ENCODE measurements at places on chromosomes 3 and 15.

- DNase-seq, result no peak
These were observed 79.3 kb upstream of the SNRPA1 start for GRCh38 chr15:101374326-101374725.

DNA sequence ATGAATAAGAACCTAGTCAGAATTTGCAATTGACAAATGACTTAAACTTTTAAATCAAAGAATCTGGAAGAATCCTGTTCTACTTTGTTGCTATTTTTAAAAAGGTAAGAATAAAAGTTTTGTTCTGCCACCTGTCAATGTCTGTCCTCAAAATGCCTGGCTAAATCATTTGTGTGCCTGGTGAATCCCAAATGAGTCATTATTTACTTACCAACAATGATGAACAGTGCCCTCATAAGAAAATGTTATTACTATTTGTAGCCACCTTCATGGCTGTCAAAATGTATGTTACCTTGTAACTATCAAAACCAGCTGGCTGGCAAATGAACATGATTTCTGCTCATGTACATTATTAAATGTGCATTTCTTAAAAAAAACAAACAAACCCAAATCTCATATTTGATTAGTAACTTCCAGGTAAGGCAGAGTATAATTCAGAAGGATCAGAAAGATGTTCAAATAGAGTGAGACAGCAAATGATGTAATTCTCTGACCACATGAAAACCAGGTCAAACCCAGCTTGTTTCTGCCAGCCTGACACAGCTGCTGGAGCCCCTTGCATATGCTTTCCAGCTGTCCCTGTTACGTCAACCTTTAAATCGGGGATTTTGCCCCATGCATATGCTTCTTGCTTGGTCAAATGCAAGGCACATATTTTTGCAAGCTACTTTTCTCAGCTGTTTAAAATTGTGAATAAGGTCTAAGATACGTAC lies 137.9 kb downstream of the SSR3 start:
- no peak for DNase-seq

DNA sequence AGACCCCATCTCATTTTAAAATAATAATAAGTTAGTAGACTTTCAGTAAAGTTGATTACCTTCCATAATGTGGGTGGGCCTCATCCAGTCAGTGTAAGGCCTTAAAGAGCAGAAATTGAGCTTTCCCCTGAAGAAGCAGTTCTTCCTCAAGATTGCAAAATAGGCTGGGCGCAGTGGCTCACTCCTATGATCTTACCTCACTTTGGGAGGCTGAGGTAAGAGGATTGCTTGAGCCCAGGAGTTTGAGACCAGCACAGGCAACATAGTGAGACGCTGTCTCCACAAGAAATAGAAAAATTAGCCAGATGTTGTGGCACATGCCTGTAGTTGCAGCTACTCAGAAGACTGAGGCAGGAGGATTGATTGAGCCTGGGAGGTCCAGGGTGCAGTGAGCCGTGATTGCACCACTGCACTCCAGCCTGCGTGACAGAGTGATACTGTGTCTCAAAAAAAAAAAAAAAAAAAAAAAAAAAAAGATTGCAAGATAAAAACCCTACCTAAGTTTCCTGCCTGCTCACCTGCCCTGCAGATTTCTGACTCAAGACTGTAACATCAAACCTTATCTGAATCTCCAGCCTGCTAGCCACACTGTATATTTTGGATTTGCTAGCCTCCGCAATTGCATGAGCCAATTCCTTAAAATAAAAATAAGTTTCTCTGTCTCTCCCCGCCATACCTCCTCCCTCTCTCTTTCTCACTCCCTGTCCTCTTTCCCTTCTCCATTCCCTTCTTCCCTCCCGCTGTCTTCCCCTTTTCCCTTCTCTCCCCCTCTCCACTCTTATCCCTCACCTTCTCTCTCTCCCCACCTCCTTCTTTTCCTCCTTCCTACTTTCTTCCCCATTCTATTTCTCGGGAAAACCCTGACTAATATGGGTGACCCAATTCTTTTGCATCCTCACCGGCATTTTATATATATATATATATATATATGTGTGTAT lies 16.9 kb downstream of the KLHL18 start:
- no peak for DNase-seq

DNA sequence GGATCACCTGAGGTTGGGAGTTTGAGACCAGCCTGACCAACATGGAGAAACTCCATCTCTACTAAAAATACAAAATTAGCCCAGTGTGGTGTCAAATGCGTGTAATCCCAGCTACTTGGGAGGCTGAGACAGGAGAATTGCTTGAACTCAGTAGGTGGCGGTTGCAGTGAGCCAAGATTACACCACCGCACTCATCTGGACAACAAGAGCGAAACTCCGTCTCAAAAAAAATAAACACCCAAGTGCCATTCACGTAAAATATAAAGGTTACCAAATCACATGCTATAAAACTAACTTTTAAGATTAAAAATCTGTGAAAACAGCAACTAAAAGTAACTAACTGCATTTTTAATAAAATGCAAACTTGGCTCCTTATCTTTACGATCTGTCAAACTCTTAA lies 8.9 kb downstream of the TRIM59 start:
- DNase-seq, result no peak

DNA sequence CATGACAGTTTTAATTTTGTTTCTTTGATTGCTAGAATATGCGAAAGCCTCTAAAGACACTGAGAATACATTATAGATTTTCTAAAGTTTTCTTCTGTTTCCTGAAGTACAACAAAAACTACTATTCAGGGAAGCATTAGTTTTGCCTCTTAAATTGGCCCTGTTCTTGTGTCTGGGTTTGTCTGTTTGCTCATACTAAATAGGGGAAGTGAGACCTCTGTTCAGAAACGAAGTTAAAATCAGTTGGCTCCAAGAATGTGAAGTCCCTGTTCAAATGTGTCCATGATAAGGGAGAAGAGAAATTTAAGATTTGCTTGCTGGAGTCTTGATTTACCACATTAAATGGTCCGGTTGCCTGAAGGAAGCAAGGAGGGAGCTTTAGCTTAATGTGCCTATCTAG lies 327.3 kb upstream of the GBE1 start:
- no peak for DNase-seq

DNA sequence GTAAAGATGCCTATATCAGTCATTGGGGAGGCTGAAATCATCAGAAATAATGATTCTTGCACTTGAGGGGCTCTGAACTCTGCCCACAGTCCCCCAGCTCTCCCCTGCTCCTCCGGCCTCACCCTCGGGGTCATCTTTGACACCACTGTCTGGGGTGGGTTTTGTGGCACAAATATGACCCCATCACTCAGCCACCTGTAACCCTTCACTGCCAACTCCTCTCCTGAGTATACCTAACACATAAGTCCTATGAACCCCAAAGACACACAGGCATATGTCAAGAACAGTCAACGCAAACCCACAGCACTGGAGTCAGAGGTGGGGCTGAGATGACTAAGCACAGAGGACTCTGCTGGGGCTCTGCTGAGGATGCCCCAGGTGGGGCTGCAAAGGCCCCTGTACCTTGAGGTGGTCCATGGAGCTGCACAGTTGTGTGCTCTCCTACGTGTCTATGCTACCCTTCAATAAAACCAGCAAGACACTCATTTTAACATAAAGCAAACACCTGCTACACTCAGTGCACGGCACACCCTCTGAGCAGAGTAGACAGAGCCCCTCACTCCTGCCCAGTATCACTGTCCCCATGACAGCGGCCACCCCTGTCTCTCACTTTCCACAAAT lies 29.9 kb downstream of the SLC41A3 start:
- DNase-seq, result no peak

DNA sequence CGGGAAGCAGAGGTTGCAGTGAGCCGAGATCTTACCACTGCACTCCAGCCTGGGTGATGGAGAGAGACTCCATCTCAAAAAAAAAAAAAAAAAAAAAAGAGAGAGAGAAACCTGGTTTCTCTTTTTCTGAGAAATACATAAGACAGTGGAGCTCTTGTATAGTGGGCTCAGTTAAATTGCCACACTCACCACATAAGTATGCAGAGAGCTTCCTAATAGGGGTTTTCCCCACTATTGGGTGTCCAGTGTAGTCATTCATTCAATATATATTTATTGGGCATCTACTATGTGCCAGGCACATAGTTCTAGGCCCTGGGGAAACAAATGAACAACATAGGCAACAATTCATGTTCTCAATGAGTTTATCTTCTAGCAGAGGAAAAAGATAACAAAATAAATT lies 48.9 kb upstream of the FMN1 start:
- DNase-seq, result no peak

GRCh38 chr3:82137861-82138260 lies 376.4 kb upstream of the GBE1 start:
- DNase-seq, result no peak

DNA sequence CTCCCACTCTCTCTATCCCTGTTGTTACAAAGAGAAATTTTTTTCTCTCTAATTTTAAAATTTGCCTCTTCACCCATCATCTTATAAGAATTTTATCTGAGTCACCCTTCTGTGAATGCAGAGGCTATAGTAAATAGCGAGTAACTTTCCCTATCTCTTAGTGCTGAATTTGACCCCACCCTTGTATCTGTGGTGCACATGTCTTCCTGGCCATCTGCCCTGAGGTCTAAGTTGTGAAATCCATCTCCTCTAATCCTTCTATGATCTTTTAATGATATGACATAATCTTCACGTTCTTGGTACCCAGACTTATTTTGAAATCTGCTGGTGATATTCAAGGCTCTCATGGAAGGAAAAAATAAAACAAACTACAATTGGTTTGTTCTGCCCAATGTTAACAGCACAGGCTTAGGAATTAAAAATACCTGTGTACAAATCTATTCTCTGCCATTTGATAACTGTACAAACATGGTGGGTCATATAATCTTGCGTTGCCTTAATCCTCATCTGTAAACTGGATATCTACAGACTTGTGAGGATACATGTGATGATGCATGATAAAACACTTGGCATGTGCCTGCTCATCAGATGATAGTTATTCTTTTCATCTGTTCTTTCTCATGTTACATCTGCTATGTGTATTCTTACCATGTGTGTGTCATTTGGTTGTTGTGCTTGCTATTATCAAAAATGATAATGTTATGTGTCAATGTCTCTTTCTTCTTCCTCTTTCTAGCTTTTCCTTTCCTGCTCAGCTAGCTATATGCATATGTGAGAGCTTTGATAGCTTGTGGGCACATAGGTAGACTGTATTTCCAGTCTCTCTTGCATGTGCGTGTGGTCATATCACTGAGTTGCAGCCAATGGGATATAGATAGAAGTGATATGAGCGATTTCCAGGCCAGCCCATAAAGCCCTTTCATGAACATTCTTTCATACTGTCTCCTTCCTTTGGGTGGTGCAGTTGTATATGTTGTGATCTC lies 13.7 kb upstream of the CCR3 start:
- no peak for DNase-seq

GRCh38 chr15:48090115-48090514 lies 30.7 kb upstream of the SLC24A5 start:
- no peak for DNase-seq

GRCh38 chr3:149506965-149507364 lies 32.5 kb downstream of the TM4SF4 start:
- DNase-seq, result no peak

- DNase-seq, result no peak
These were observed 31.5 kb upstream of the MINDY4B start for GRCh38 chr3:150936693-150937092.

GRCh38 chr15:78997981-78998499 lies 53.2 kb upstream of the CTSH start:
- no peak for DNase-seq

DNA sequence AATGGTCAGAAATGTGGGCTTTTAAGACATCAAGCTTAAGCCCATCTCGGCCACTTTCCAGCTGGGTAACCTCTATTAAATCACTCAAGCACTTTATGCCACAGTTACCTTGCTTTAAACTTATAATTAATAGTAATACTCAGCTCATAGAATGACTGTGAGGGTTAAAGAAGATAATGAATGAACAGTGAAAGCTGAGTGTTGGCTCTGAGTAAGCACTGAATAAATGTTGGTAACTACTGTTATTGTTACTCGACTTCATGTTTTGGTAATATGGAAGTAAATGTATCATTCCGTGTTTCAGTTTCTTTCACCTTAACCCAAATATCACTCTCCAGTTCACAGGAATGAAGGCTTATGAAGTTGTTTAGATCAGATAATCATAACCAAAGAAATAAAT lies 23.9 kb upstream of the OSTN start:
- DNase-seq, result no peak

- no peak for DNase-seq
These were observed 297.7 kb downstream of the GBE1 start for GRCh38 chr3:81463781-81464180.

- no peak for DNase-seq
These were observed 6.1 kb downstream of the OSBPL10 start for GRCh38 chr3:31974964-31975363.

DNA sequence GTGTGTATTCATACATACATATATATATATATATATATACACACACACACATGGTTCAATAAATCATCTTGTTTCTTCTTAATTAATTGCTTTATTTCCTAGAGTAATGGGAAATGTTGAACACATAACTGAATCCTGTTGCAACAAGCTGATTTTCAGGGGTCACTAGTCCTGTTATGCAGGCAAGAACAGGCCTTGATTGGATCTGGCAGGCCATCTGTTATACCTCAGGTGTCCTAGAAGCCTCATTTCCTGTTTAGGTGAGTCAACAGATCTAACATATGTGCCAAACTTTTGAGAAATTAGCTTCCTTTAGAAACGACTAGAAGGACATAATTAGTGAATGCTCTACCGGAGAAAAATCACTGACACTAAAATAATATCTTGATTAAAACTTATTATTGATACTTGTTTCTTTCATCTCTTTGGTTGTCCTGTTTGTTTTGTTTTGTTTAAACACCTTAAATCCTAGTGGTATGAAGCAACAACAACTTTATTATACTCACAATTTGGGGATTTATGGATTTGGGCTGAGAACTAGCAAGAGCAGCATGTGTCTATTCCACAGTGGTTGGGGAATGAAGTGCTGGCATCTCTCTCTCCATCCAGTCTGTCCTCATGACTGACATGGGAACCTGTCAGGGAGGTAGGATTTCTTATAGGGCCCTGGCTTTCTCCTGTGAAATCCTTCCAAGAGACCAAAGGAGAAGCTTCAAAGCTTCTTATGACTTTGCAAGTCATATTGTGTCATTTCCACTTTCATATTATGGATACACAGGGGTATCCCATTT lies 552.6 kb downstream of the NSUN3 start:
- DNase-seq, result no peak

DNA sequence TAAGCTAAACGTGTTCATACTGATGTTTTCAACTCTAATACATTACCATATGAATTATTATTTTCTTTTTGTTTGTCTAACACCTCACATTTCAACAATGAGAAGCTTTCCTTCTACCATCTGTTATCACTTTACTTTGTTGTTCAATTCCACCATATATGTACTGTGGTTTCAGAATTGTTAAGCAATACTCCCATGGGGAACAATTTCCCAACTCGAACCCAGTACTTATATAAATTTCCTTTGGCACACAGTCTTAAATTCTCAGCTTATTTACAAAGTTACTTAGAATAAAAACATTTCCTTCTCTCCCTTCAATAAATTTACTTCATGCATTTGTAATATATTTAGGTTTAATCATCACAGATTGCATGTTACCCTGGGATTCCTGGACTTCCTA lies 1764.4 kb downstream of the OTOL1 start:
- DNase-seq, result no peak

GRCh38 chr3:108953210-108953609 lies 469 bp downstream of the GUCA1C start:
- no peak for DNase-seq

Data from ELF-1 (cell line).